ENCODE measurements at places on chromosomes 6 and 20.
A peak's percentile ranks its signal among the peaks of the same experiment; 100 is the strongest.

- no peak for DNase-seq
These were observed 250.5 kb upstream of the PRND start for GRCh38 chr20:4471221-4471620.

- DNase-seq: peak; percentile 74
These were observed 25.3 kb upstream of the KIF3B start for GRCh38 chr20:32252189-32252588.

DNA sequence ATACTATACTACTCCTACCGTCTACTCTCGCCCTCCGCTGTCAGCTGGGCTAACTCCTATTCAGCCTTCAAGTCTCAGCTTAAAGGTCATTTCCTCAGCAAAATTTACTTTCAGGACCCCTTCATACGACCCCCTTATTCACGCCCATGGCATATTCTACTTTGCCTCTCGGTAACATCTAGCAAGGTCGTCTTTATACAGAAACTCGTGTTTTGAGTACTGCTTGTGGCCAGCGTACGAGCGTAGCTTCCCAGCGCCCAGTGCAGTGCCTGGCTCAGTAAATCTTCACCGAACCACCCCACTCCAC is 546 bp downstream of the CRNKL1 start:
- no peak for DNase-seq

DNA sequence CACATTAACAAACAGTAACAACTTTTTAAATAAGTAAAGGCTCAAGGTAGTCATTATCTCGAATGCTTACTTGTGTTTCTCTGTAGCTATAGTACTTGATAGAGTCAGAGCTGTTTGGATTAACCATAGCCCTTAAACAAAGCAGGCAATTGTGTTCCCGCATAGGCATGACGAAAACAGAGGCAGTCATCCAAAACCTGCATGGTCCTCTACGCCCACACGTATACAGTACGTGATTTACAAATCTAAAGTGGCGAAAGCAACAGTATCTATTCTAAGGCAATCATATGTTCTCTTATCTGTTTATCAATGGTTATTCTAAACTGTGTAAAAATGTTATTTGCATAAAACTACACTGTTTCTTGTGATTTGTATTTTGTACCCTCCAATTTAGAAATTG is 31.8 kb downstream of the HFE start:
- DNase-seq: no peak

GRCh38 chr20:53844259-53844658 is 226.1 kb downstream of the BCAS1 start:
- no peak for DNase-seq

GRCh38 chr6:54801669-54802068 is 44.9 kb upstream of the FAM83B start:
- DNase-seq: no peak

- DNase-seq: no peak
These were observed 1162.2 kb upstream of the GJE1 start for GRCh38 chr6:140970485-140970884.

GRCh38 chr6:36838896-36839748 is at the start of gene CPNE5:
Gene CPNE5, minus strand, starts transcription at chr6:36839444. Its CDS starts 67 bp downstream, at chr6:36839377.
- no peak for DNase-seq

DNA sequence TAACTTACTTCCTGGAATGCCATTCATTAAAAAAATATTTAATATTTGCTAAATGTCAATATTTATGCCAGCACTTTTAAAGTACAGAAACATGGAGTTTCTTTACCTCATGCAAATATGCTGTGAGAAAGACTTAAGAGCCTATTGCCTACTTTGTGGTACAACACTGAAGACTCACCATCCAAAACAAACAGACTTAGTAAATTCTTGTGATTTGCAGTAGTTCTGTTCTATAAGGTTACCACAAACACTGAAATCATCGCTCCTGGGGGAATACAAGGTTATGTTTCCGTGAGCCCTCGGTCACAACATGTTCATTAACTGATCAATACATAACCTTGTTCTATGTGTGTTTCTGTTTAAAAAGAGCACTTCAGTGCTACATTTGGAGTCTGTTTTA is 78.3 kb downstream of the ATG5 start:
- no peak for DNase-seq

- DNase-seq: no peak
These were observed 26.4 kb downstream of the SNX9 start for GRCh38 chr6:157849288-157850017.

- DNase-seq: no peak
These were observed 5.9 kb downstream of the GTF2H5 start for GRCh38 chr6:158174024-158174423.

DNA sequence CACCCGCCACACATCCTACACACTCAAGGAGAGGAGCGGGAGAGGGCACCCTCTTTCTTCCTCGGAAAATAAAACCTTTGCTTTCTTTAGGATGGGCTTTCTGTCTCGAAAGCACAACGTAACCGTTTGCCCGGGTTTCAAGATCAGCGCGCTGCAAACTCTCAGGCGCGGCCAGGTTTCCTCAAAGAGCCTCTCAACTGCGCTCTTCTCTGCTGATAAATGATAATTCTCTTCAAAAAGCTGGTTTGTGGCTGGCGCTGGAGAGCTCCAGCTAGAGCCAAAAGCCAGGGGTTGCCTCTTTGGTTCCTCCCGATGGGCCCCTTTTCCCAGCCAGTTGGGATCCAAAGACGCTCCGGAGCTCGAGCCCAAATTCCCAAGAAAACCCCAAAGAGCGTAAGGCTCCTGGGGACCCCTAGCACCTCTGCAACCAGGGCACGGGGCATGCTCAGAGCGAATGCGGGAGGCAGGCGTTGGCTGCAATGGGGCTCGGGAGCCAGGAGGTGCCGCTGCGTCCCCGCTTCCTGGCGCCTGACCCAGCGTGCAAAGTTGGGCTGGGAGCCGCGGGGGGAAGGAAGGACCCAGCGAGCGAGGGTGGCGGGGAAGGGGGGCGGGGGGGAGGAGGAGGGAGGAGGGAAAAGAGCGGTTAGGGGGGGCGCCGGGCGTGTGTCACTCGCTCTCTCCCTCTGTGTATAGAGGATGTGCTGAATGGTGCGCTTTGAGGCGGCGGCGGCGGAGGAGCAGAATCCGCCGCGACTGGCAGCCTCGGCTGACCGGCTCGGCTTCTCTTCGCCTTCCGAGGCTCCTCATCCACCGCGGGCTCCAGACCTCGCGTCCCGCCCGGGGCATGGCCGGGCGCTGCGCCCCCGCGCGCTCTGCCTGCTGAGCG is at the start of gene PLCB1:
Gene PLCB1 (plus strand): TSS at position 669 of the 886 bp plus-strand sequence. CDS start 386 bp downstream, outside the sequence.
- DNase-seq: peak; percentile 51

- no peak for DNase-seq
These were observed 46.5 kb downstream of the STK4 start for GRCh38 chr20:45012682-45013302.

DNA sequence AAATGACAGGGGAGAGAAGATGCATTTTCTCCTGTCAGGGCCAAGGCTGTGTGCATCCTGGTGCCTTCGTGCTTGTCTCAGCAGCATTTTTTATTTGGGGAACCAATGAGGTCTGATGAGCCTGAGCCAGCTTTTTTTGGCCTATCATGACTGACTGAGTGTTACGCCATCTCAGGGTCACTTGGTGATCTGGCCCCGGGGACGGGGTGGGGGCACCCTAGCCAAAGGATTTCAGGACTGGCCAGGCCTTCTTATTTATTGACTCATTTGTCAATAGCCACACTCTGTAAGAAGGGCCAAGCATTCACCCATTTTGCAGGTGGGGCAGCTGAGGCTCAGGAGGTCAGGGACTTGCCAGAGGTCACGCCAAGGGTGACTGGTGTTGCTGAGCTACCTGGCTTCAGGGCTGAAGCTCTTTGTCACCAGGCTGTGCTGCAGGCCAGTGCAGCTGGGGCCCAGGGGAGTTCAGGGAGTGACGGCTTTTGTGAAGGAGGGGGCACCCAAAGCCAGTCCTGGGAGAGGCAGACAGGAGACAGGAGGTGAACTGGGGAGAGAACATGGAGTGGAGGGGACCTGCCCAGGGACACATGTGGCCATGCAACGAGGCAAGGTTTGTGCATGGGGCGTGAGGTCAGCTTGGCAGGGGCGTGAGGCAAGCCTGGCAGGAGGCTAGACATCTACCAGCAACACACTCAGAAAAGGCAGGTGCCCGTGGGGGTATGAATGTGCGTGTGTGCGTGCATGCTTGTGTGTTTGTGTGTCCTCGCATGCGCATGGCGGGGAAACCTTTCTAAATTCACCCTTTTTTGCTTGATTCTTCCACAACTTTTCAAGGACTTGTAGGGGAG is 31.1 kb downstream of the VSTM2L start:
- DNase-seq: no peak

DNA sequence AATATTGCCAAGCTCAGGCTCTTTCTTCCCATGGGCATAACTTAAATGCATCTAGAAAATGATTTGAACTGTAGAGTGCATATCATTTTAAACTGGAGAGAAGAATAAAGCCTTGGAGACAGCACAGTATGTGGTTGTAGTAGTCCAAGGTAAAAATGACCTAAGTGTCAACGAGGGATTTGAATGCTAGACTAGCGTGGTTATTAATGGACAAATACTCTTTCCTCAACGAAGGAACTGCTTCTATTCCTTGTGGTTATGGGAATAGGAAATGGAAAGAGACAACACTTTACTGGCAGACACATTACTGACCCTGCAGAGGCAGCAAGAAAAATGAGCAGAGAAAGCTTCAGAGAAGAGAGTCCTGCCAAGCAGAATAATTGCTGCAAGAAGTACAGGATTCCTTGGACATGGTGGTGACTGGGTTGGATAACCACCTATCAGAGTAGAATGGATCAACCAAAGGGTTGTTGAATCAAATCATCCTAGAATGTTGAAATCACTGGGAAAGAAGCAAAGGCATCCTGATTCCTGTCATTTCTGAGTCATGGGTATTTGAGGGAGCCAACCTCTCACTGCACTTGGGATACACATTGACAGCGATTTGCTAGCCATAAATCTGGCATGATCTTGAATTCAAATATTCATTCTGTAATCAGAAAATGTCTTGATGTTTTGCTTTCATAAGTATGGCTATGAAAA is 258.1 kb upstream of the EPHA7 start:
- DNase-seq: no peak

DNA sequence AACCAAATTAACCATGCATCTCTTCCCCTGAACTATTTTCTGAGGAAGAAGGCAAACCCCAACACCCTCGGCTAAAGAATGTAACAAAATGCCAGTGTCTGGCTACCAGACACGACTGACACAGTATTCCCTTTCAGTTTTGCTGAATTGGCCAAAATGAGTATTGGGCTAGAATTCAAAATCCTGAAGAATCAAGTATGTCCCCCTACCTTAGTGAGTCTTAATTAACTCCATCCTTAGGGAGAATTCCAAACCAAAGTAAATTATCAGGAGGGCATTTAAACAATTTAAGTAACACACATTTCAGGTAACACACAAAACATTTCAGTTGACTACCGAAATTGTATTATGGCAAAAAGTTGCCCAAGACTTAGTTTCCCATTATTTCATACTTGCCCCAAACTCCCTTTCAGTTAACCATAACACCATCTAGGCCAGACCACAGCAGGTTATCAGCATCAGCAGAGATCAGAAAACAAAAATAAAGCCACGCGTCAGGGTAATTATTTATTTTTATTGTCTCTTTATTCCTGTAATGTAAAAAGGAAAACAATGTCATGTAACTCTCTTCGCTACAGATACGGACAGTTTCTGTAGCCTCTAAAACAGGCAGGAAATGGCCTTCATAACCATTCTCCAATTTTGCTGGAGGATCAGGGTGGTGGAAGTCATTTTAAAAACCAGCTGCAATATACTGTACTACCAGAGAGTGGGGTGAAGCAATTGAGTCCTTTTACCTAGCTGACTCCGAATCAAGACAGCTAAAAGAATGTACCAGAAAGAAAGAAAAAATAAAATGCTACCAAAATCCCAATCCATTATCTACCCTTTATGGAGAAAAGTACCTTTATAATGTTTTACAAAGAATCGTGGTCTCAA is 1.9 kb downstream of the SNX5 start:
- no peak for DNase-seq

- DNase-seq: no peak
These were observed 30.6 kb upstream of the MYLK2 start for GRCh38 chr20:31788578-31788977.

GRCh38 chr6:124446961-124447360 is 515.3 kb upstream of the RNF217 start:
- DNase-seq: no peak

DNA sequence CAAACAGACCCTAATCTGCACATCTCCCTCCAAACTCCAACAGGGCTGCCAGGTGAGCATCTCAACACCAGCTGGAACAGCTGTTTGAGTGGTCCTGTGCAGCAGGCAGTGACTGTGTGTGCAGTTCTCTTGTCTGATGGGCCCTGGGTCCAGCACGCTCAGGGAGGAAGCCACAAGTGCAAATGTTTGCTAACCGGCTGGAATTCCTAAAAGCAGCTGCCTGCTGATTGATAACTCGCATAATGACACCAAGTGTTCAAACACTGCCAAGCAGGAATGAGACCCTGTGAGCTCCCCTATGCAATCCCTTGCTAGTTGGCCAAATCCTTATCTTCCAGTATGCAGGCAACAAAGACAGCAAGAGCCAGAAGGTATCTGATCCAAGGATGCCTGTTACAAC is 650.6 kb downstream of the CBLN4 start:
- no peak for DNase-seq

DNA sequence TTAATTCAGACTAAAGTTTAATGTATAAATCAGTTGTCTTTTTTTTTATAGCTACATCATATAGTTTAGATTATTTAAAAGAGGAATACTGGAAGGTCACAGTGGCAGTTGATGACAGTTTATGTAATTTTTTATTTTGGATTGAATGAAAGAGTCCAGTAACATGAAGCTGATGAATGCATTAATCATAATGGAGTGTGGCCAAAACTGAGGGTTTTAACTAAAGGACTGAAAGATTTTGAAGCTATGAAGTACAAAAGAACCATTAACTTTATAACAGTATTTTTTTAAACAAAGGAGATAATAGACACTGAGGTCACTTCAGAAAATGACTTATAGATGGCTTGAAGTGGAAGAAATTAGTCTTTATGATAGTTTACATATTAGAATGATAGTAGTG is 41.3 kb downstream of the TRMT11 start:
- no peak for DNase-seq

GRCh38 chr20:59939052-59939878 is 840 bp downstream of the PPP1R3D start:
- DNase-seq: no peak

DNA sequence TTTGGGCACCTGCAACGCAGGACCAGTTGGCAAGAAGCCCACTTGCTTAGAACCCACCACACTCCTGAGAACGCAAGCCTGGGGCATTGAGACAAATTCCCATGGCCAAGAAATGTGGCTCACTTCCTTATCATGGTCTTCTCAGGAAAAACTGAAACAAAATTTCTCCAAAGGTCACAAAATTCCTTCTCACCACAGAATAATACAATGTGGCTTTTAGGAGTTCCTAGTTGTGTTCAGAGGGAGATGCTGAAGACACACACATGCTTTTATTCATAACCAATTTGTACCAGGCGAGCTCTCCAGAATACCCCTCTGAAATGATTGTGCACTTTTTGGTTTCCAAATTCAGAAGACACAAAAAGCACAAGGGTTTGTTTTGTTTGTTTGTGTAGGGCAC is 31.6 kb downstream of the ADTRP start:
- no peak for DNase-seq

DNA sequence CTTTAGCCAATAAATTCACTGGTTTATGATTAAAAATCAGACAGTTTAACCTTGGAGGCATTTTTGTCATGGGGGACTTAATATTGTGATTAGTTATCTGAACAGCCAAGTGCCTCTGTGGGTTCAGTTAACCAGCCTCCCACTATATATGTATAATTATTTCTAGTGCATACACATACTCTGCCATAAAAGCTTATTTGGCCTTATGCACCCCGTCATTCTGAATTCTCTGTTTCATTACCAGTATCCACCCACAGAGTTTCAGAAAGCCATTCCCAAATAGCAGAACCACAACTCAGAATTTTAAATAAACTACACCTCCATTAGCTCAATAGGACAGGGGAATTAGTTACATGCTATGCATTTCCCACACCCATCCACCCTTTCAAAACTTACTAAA is 279.7 kb downstream of the ZFAND3 start:
- no peak for DNase-seq

Data from activated T-cell treated with anti-CD3 and anti-CD28 coated beads for 4 hours (primary cell).